ENCODE measurements at places on chromosomes 12 and 14. TPM values are rescaled to one million over a fixed set of nuclear protein-coding genes. Genes with fewer than 3 reads are reported as not detected.

Gene AQP5
- total RNA-seq, result 3.1 TPM

Gene SCFD1
- 73.5 TPM for total RNA-seq

Gene LRRC43
- total RNA-seq, result 0.66 TPM

Gene NRIP2
- 0.16 TPM for total RNA-seq

Gene FAIM2
- total RNA-seq, result 0.64 TPM

Gene FITM1
- 1.2 TPM for total RNA-seq

Gene UTP20
- total RNA-seq, result 17.0 TPM

Gene DNAH10
- total RNA-seq, result under 0.01 TPM

Gene SLC38A4
- not detected for total RNA-seq

Gene SH2B3
- 17.4 TPM for total RNA-seq

Gene NINJ2
- 6.3 TPM for total RNA-seq

Gene COX6A1
- total RNA-seq, result 599 TPM

Gene CCDC38
- not detected for total RNA-seq

All from breast epithelium (tissue), 4 donors.